ENCODE measurements at places on chromosomes 16 and 17.

- DNase-seq, result no peak
These were observed 243.9 kb upstream of the RBFOX1 start for GRCh38 chr16:7088711-7089110.

DNA sequence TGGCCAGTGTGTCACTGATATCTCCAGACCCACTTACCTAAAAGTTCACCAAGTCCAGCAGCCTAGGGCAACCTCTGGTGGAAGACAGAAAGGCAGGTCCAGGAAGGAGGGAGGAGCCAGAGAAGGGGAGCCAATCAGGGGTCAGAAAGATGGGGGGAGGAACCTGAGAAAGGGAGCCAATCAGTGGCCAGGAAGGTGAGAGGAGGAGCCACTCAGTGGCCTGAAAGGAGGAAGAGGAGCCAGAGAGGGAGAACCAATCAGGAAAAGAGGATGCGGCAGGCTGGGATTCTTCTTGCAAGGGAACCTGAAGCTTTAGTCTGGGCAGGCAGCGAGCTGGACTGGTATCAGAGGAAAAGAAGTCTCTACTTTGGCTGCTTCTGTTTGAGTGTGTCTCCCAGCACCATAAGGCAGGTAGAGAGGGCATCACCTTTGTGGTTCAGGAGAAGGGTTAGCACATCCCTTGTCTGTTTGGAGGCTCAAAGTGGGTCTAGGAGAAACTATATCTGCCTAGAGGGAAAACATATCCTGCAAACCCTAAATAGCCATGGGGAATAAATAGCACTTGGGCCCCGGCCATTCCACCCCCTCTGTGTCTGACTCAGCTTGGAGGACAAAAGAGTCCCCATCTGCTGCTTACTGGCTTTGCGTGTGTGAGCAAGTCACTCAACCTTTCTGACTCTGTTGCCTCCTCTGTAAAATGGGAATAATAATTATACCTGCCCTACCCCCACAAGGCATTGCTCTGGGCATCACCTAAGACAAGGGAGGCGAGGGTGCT is 43.4 kb upstream of the CRHR1 start:
- no peak for DNase-seq

GRCh38 chr16:72371307-72372086 is 199.5 kb upstream of the PMFBP1 start:
- DNase-seq, result no peak

DNA sequence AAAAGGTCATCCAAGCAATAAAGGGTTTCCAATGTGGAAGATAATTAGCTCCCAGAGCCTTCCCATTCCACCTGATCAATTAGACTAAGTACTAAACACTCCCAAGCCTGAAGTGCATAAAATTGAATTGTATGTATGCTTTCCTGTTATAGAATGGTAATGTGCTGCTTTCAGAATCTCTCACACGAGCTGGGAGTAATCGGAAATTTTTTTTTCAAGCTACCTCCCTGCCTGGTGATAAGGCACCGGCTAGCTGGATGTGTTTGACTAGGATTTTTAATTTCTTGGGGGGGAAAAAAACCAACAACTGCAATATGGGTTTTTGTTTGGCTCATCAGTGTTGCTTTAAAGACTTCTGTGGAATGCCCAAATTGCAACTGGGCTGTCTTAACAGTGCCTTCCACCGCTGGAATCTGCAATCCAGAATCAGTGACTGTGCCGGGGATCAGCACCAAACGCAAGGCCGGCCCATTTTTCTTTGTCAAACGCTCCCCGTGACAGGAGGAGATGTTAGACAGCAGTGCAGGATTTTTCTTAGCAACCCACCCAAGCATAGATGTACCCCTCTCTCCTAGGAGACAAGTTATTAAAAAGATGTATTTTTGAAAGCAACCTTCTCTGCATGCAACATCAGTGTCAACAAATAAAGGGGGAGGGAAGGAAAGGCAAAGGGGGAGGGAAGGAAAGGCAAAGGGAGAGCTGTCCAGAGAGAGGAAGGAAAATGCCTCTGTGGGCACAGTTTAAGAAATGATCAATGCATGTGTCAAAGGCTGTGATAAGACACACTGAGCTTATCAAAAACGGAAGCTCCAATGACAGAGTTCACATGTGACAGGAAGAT is 387.2 kb downstream of the NPIPA8 start:
- no peak for DNase-seq

- DNase-seq, result no peak
These were observed 20.2 kb downstream of the SEC14L1 start for GRCh38 chr17:77160875-77161530.

DNA sequence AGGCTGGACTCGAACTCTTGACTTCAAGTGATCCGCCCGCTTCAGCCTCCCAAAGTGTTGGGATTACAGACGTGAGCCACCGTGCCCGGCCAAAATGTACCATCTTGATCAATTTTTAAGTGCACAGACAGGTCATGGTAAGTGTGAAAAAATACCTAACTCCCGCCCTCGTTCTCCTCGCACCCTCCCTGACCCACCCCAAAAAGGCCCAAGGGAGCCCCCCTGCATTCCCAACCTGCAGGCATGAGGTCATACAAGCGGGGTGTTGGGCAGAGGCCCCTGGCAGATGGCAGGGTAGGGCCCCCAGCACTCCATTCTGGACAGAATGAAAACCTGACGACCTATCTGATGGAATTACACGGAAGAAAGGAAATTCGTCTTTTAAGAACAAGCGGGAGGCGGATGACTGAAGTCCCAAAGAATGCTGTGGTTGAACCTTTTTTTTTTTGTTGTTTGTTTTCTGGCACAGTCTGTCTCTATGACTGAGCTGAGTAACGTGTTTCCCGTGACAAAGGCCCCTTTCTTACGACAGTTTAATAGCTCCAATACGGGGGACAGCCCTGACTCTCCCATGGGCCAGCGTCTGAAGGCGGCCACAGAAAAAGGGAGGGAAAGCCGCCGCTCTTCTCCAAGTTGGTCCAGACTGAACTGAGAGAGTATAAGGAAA is 376.4 kb downstream of the SLC39A11 start:
- no peak for DNase-seq

- DNase-seq, result no peak
These were observed 235.0 kb downstream of the CHD9NB start for GRCh38 chr16:52817696-52818095.

DNA sequence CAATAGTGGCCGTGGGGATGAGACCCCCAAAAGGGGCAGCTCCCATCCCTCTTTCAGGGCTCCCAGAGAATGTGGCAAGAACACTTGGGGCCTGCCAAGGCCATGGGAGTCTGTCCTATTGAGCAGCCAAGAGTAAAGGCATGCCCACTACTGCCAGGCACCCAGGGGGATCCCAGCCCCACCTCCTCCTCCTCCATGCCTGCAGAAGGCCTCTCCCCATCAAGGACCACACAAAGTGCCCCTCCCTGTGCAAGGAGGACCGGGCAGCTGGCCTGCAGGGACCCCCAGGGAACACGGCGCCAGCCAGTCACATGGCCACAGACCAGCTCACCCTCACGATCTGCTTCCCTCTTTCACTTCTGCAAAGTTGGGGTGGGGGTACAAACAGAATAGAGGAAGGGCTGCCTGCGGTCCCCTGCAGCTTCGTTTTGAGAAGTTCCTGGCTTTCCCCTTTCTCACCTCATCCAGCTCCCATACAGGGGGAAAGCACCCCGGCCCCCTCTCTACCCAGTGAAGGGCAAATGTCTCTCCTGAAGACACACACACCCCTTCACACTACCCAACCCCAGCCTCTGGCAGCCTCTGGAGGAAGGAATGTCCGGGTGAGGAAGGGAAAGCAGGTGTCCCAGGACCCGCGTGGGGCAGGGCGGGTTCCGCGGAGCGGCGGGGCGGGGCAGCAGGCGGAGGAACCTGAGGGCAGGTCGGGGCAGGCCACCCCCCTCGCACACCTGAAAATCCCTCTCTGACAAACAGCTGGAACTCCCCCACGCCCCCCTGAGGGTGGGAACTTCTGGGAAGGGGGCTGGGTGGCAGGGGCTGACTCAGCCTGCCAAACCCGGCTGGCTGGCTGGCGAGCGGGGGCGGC is 2.0 kb downstream of the PPP1R9B start:
- no peak for DNase-seq

DNA sequence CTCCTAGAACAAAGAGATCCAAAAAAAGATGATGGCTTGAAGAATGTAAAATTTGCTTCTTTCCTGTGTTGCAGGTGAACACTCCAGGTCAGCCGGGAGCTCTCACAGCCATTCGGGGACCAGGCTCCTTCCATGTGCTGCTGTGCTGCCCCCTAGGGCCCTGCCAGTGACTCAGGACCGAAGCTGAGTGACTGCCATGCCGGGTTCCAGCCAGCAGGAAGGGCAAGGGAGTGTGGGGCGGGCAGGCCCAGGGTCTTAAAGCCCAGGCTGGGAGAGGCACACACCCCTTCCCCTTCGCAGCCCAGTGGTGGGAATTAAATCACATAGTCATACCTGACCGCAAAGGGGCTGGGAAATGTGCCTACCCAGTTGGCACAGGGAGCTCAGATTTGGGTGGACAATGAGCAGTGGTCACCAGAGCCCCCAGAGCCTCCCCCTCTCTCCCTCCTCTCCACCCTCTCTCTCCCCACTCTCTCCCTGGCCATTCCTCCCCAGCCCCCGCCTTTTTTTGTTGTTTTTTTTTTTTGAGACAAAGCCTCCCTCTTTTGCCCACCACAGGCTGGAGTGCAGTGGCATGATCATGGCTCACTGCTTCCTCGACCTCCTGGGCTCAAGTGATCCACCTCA is 11.5 kb downstream of the EPOP start:
- DNase-seq, result no peak

- DNase-seq, result no peak
These were observed 2.6 kb upstream of the TMEM88 start for GRCh38 chr17:7852262-7852670.

DNA sequence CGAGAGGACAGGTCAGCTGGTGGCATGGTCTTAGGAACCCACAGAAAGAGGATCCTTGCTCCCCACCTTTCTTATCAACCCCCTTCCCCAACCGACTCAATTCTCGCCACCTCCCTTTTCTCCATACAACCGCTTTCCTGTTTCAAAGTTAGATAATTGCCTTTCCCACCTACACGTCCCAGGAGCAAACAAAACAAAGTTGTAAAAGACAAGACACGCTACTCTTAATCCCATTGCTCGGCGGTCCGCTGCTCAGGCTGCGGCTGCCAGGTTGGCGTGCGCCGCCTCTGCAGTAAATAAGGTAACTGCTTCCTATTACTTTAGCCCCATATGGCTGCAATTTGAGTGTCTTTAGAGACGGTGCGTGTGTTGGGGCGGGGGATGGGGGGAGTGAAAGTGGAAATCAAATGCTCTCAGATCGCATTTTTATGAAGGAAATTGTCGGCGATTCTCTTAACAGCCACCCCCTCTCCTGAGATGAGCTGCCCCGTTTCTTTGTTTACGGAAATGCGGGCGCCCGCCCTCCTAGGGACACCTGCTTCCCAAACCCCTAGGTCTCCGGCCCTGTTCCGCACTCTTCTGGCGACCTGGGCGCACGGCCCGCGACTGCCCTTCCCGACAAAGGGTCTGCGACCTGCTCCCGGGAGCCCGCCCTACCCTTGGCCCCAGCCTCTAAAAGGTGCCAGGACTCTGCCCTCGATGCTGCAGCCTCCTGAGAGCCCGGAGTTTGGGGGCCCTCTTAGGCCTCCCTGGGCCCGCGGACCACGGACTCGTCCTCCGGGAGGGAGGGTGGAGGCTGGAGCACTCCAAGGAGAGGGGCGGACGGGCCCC is 3.7 kb upstream of the CBX8 start:
- DNase-seq, result no peak

GRCh38 chr17:79826204-79826680 is 13.0 kb downstream of the CBX4 start:
- no peak for DNase-seq

DNA sequence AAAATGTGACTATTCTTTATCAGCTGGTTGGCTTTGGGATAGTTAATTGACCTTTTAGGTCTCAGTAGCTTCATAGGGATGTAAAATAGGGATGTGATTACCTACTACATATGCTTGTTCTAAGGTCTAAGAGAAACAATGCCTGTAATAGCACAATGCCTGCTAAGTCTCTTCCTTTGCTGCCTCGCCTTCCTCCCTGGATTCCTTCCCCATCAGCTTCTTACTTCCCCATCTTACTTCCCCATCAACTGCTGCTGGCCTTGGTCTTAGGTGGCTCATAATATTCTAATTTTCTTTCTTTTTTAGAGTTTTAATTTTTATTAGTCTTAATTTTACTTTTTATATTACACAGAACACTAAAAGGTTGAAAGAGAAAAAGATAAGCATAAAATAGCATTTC is 59.2 kb upstream of the GOT2 start:
- DNase-seq, result no peak

GRCh38 chr17:19000531-19001325 is 3.8 kb downstream of the FAM83G start:
- no peak for DNase-seq

DNA sequence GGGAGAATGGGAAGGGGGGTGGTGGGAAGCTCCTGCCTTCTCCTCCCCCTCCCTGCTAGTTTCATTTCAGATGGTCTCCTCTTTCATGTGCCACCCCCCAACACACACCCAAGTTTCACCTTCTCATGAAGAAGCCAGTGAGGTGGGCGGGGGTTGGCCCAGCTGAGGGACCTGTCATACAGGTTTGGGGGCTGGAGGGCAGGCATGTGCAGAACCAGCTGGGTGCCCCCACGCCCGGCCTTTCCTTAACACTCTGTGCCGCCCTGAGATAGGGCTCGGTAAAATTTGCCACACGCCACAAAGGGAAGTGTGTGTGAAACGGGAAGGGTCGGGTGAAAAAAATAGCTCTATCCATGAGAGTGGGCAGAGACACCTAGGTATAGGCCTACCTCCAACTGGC is 57.4 kb downstream of the PIPOX start:
- no peak for DNase-seq

- no peak for DNase-seq
These were observed 264.3 kb upstream of the CACNG5 start for GRCh38 chr17:66570447-66571195.

GRCh38 chr16:87740441-87740840 is 25.3 kb downstream of the KLHDC4 start:
- no peak for DNase-seq

- DNase-seq, result no peak
These were observed 272.8 kb downstream of the WWOX start for GRCh38 chr16:78372277-78372676.
